ENCODE measurements at places on chromosomes 13 and 19.

DNA sequence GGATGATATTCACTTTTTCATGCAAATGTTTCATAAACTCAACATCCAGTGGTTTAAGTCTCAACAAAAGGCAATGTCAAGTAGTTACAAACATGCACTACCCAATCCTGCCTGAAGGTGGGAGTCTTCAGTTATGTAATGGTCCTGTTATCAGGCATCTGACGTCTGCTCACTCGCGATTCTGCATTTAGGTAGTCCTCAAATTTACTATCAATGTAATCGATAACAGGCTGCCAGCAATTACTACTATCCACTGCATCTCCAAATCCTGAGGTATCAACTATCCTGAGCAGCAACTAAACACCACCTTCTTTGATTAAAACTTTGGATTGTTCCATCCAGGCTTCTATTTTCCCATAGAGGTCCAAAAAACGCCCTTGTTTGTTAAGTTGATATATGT, 51.2 kb downstream of the NLRP12 start:
- DNase-seq = peak; percentile 66

DNA sequence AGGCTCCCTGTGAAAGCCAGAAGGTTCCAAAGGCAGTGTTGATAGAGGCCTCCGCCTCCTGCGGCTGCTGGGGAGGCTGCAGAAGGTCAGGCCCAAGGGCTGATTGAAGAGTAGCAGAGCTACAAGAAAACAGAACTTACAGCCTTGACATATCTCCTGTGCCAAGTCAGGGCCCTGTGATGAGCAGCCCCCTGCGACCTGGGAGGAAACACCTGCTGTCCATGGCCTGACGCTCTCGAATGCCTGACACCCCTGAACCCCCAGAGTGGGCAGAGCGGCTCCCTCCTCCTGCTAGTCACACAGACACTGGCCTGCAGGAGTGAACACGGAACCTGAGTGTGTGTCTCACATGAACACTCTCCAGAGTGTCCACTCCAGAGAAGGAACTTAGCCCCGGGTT, 38.2 kb upstream of the TUBGCP3 start:
- no peak for DNase-seq

DNA sequence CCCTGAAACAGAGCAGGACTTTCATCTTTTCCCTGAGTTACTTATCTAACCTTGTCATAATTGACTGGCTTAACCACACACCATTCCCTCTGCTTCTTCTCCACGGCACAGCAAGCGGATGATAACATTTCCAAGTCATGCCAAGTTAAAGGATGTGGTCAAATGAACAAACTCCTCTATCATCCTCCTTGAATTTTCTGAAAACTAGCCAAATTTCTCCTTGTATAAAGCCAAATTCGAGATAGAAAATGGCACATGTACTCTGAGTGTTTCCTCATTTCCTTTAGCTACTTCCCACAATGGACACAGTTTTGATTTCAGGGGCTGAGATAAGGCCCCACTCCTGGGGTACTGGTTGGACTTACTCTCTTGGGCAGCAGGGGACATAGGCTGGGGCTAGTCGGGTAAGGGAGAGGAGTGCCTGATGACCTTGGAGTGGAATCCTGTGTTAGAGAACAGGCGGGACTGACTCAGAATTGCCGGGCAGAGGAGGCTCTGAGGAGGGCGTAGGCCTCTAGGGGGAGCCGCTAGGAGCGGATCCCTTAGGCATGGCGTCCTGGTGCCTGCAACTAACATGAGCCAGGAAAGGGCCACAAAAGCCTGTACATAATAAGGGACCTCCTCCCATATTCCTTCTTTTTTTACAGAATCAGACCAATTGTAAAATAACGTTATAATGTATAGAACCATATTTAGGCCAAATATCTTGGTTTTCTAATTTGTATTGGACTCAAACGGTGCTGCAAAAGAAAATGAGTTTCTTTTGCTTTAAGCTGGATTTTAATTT, 20.3 kb upstream of the TMTC4 start:
- peak; percentile 2 for DNase-seq

DNA sequence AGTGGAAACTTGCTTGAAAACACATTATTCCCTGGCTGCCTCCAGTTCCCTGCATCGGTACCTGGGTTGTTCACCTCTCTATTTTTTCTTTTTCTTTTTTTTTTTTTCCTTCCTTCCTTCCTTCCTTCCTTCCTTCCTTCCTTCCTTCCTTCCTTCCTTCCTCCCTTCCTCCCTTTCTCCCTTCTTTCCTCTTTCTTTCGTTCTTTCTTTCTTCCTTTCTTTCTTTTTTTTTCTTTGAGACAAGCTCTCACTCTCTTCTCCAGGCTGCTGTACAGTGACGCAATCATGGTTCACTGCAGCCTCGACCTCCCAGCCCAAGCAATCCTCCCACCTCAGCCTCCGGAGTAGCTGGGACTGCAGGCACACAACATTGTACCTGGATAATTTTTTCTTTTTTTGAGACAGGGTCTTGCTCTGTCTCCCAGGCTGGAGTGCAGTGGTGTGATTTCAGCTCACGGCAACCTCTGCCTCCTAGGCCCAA, 3.4 kb upstream of the RASAL3 start:
- DNase-seq = no peak

- no peak for DNase-seq
Measured at GRCh38 chr19:9789066-9789465, 20.5 kb upstream of the ZNF846 start.

- no peak for DNase-seq
Measured at GRCh38 chr13:92804926-92805325, 421.7 kb upstream of the GPC6 start.

DNA sequence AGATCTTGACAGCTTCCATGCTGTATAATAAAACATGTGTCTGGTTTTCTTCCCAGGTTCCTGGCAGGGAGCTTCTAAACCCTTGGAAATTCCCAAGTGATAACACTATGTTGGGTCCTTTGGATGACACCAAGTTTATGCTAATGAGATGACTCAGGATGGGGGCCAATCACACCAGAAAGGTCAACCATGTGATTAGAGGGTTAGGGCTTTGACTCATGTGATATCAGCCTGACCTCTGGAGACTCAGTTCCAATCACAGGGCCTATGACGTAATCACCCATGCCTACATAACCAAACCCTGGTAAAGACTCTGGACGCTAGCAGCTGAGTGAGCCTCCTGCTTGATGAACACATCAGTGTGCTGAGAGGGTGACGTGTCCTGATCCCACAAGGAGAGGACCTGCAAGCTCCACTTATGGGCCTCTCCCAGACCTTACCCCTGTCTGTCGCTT, 203.6 kb downstream of the DCLK1 start:
- DNase-seq = no peak

- DNase-seq = no peak
Measured at GRCh38 chr19:3710265-3710812, 2.2 kb downstream of the TJP3 start.

DNA sequence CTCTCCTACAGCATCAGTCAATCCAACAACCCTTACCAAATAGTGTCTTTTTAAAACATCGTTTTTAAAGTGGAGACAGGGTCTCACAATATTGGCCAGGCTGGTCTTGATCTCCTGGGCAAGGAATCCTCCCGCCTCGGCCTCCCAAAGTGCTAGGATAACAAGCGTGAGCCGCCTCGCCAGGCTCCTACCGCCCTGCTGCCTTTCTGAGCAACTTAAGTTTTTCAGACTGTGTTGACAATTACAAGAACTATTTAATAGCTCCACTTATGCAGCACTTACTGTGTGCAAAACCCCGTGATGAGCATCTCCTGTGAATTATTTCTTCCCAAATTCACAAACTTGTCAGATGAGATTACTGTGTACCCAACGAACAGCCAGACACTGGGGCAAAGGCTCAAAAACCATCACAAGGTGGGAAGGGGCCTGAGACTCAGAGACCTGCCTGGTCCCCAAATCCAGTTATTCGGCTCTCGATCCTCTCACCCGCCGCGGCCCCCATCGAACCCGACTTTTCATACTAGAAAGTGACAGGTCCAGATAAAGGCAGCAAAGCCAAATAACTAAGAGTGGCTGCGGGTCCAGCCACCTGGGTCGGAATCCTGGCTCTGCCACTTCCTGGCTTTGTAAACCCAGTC, 581 bp downstream of the RPL18 start:
- no peak for DNase-seq

GRCh38 chr19:494171-495080, 1.9 kb upstream of the MADCAM1 start:
- peak; percentile 46 for DNase-seq

DNA sequence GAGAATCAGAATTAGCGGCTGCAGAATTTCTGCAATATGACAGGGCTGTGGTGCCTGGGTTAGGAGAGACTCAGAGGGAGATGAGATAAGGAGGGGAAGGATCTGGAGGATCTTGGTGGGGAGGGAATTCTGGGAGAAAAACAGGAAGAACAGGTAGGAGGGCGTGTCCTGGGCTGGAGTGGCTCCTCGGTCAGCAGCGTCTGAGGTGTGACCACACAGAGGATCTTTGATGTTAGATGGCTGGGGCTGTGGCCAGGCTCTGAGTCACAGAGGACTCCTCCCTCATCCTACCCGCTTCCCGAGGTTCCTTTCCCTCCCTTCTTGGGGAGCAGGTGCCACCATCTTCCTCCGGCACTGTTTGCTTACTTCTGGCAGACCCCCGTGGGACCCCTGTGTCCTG, 6.4 kb upstream of the KLK6 start:
- no peak for DNase-seq

- no peak for DNase-seq
Measured at GRCh38 chr13:48400850-48401291, 12.0 kb downstream of the LPAR6 start.

- DNase-seq = no peak
Measured at GRCh38 chr13:73171926-73172325, 113.1 kb downstream of the KLF5 start.

DNA sequence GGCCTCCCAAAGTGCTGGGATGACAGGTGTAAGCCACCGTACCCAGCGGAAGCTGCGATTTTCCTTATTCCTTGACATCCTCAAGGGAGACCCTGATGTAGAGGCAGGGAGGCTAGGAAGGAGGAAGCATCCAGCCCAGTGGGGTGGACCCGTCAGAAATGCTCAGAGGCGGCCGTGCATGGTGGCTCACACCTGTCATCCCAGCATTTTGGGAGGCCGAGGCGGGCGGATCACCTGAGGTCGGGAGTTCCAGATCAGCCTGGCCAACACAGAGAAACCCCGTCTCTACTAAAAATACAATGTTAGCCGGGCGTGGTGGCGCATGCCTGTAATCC, 11.6 kb downstream of the GZMM start:
- no peak for DNase-seq

DNA sequence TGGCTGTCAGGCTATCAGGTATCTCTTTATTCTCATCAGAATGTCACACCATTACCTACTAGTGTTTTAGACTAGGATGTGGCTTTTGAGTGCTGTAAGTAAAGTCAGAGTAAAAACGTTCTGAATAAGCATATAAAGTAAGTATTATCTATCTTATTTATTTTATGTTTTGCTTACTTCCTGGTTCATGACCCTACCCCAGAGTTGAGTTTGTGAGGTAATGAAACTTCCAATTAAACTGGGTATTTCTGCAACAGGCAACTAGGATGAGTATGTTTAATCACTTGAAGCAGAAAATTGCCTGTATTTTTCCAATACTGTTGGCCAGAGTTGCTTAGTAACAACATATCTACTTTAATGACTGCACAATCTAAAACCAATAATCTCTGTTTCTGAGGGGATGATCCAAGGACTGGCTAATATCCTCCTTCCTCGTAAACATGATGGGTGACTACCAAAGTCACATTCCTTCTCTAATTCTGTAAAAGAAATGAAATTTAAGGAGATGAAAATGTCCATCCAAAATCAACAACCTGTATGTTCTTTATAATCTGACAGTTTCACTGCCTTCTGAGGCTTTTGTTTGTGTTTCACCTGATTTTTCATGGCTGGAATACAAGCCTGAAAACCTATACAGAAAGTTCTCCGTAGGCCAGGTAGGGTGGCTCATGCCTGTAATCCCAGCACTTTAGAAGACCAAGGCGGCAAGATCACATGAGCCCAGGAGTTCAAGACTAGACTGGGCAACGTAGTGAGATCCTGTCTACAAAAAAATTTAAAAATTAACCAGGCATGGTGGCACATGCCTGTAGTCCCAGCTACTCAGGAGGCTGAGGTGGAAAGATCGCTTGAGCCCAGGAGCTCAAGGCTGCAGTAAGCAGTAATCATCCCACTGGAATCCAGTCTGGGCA, 83.1 kb downstream of the ABCC4 start:
- DNase-seq = no peak

- no peak for DNase-seq
Measured at GRCh38 chr13:25743421-25743820, 308.4 kb downstream of the SHISA2 start.

DNA sequence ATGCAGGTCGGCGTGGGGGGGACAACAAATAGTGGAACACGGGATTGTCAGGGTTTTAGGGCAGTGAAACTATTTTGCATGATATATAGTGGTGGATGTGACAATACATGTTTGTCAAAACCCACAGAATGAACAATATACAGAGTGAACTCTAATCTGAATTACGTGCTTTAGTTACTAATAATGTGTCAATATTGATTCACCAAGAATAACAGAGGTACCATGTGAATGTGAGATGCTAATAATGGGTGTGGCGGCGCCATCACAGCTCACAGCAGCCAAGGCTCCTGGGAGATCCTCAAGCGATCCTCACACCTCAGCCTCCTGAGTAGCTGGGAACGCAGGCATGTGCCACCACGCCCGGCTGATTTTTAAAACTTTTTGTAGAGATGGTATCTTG, 12.9 kb downstream of the ELAVL1 start:
- DNase-seq = no peak

GRCh38 chr19:45119582-45119981, 26.6 kb downstream of the PPP1R37 start:
- no peak for DNase-seq

GRCh38 chr19:6132482-6132881, 3.0 kb upstream of the ACSBG2 start:
- no peak for DNase-seq

DNA sequence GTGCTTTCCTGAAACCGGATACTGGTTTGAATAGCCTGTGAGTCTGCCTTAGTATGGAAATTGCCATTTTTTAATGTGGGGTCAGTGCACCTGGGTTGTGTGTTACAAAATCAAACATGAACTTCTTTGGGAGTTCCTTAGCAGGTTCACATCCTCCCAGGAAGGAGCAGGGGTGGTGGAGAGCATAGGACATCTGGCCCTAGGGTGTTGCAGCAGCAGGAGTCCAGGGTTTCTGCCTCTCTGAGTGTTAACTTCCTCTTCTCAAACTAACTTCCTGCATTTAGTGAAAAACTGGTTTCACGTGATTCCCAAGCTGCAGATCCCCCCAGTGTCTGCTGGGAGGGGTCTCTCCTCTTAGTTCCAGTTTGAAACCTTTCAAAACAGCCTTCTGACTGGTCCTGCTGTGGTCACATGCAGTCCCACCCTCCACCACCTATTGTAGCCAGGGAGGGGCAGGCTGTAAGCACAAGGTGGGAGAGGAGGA, 7.2 kb downstream of the RNASEH2B start:
- DNase-seq = peak; percentile 14

DNA sequence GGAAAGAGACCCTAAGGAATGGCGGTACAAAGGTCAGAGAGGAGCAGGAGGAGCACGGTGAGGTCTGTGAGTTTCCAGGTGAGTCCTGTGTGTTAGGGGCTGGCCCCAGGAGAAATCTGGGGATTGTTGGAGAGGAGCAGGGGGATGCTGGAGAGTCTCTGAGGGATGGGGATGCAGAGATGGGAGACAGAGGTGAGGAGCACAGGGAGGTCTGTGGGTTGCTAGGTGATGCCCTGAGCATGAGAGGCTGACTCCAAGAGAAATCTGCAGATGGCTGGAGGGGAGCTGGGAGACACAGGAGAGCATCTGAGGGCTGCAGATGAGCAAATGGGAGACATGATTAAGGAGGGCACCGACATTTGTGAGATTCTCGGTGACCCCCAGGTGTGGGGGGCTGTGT, 4.1 kb upstream of the ZNF229 start:
- no peak for DNase-seq

GRCh38 chr13:97945792-97946419, 7.6 kb upstream of the IPO5 start:
- no peak for DNase-seq

GRCh38 chr13:89465366-89465765, 1794.2 kb downstream of the SLITRK5 start:
- no peak for DNase-seq

Measured in erythroblast (primary cell).